AML-193 (cell line): ENCODE measurements at places on chromosomes 11 and 22.

- DNase-seq: no peak
These were observed 27.4 kb upstream of the IPO7 start for GRCh38 chr11:9357041-9357440.

- no peak for DNase-seq
These were observed 239.5 kb downstream of the NTM start for GRCh38 chr11:131609921-131610320.

DNA sequence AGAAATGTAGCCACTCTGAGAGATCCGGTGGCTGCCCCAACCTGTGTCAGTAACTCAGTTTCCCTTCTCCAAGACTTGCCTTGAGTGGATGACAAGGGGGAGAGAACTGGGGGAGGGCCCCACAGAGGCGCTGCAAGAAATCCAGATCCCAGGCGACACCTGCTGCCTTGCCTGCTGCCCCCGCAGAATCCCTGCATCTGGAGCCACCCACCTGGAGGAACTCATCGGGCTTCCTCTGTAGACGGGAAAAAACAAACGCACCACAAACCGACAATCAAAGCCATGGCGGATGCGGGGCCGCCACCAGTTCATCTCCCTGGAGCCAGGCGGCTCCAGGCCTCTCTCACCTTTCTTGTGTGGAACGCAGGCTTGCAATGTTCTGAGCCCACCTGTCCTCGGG is 40.2 kb downstream of the MACROD1 start:
- DNase-seq: no peak

- no peak for DNase-seq
These were observed 22.6 kb downstream of the RPL27A start for GRCh38 chr11:8705146-8705545.

DNA sequence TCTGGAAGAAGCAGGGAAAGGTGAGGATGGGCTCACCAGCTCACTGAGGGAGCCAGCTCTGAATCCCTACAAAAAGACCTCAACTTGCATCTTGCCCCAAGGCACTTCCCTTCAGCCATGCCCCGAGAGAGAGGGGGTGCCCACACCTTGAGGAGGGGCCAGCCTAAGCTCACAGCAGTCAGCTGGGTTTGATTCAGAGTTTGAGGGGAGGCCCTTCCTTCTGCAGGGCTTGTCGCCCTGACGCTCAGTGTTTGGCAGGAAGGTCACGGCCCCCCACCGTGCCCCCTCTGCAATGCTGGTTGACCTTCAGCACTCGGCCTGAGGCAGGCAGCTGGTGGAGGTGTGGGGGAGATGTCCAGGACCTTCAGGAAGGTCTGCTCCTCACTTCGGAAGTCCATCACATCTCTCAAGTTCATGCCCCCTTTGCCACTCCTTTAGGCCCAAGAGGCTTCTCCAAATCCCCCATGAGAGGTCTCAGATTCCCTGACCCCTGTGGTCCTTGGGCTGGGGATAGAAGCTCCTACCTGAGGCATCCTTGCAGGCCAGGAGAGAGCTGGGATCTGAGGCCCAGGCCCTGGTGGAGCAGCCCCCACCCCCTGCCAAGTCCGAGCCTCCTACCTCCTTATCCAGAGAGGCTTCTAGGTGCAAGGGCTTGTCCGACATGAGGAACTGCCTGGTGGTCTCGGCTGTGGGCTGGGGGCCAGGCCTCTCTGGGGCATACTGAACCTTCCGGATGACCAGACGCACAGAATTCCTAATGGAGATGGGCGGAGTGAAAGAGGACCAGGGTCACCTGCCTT is 37.6 kb downstream of the TPBGL start:
- DNase-seq: no peak

DNA sequence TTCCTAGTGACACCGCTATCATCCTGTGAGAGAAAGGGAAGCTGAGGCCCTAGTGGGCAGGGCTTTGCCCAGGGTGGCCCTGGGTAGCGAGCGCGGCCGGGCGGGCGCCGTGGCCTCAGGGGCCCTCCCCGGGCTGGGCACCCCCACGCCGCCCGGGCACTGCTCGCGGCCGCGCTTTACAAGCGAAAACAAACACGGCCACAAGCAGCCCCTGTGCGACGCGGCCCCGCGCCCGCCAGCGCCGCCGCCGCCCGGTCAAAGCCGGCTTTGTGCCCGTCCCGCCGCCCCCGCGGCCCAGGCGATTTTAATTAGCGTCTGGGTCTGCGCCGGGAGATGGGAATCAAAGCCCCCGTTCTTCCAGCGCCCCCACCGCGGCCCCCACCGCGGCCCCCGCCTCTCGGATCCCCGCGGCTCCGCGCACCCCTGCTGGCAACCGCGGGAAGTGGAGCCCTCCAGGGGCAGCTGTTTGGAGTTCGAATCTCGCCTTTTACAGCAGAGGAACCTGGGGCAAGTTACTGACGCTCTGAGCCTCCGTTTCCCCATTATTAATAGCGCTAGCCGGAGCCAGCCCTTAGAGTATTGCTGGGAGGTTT is 47.9 kb downstream of the CHRDL2 start:
- no peak for DNase-seq

GRCh38 chr11:120740380-120740779 is 228.8 kb downstream of the GRIK4 start:
- no peak for DNase-seq

DNA sequence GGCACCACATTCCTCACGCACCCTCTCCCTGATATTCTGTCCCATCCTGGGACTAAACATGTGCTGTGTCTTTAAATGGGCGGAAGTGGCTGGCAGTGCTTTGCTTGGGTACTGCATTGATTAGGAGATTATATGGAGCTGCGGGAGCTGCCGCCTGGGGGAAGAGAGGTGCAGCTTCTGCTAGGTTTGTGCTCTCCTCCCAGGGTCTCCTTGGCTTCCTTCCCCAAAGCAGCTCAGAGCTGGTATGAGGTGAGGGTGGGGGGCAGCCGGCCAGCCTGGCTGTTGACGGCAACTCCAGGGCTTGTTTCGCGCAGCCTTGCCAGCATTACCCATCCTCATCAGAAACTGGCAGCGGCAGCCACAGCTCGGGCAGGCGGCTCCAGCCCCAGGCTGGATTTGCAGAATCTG is 95.4 kb downstream of the GRAMD1B start:
- no peak for DNase-seq

DNA sequence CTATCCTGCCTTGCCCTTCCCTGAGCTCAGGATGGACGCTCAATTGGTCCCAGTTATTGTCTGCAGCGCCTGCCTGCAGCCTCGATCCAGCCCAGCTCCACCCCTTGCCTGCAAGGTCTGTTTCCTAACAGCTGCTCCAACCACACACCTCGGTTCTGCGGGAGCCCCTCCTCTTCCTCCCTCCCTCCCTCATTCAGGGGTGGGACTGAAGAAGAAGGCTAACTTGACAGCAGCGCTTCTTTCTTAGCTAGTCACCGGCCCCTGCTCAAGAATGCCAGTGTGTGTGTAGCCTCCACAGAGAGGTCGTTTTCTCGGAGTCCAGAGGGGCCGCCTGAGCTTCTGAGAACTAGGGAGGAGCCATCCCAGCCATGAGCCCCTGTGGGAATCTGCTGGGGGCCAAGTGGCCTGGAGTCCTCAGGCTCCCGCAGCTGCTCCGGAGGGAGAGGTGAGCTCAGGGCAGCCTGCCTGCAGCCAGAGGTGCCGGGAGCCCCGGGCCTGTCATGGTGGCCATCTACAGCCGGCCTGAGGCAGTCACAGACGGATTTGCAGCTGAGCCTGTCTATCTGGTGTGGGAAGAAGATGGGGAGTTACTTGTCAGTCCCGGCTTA is 36.1 kb downstream of the LIMK2 start:
- no peak for DNase-seq

DNA sequence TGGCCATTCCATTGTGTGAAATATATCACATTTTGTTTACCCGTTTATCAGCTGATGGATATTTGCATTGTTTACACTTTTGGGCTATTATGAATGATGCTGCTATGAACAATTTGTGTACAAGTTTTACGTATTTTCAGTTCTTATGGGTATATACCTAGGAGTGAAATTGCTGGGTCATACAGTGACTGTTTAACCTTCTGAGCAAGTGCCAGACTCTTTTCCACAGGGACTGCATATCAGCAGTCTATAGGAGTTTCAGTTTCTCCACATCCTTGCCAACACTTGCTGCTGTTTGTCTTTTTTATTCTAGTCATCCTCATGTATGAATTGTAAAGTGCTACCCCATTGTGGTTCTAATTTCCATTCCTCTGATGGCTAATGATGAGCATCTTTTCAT is 108.2 kb downstream of the EMSY start:
- DNase-seq: no peak

GRCh38 chr22:18116634-18117033 is 6.0 kb downstream of the TUBA8 start:
- no peak for DNase-seq

DNA sequence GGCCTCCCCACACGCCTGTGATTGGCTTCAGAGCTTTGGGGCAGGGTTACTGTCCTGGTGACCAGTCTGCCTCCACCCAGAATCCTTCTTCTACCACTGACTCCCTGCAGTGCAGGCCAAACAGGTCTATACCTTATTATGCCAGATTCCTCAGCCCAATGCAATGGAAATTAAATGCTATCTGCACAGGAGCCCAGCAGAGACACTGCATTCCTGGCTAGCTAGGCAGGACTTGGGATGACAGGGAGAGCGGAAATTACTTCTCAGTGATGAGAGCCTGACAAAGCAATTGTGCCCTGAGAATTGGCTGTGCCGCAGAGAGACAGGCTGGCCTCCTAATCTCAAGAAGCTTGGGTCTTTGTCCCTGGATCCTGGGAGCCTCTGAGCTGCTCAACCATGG is 143.8 kb upstream of the NCAM1 start:
- no peak for DNase-seq

DNA sequence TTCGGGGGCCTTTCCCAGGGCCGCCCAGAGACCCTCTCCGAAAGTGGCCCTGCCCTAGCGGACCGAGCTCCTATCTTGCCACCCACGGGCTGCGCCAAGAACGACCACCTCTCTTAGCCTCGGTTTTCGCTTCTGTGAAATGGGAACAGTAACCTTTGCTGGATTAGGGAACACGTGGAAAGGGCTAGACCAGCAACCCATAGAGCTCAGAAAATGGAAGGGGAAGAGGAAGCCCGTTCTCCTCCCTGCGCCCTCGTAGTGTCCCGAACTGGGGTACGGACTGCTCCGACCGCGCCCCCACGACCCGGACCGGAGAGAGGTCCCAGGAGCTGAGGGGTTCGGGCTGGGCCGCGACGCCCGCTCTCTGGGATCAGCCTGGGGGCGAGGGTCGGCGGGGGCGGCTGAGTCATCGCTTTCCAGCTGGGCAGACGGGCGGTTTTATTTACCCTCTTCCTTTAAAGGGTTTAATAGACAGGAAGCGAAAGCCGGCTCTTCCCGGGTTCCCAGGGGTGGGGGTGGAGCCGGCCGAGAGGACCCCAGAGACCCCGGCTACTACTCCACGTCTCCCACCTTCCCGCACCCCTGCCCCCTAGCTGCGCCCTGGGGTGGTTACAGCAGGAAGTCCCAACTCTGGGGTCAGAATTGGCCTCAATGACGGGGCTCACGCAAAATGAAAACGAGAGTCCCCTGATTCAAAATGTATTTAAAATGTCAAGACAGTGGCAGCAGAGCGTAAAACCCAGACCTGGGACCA is 907 bp upstream of the PHLDA2 start:
- DNase-seq: peak; percentile 4
